ENCODE measurements at places on chromosomes 13 and 19.

GRCh38 chr13:74794582-74794981 is 660.4 kb upstream of the KLF12 start:
- no peak for DNase-seq
- no peaks in the 10 kb centered on the region for H3K4me1 ChIP-seq
- peaks cover 16% of the 10 kb centered on the region for H3K27me3 ChIP-seq
- H3K27ac ChIP-seq, result no peak overlapping the region

GRCh38 chr13:43360892-43361610 is 337.7 kb downstream of the DNAJC15 start:
- H3K36me3 ChIP-seq, result no peaks in the 10 kb centered on the region
- no peak for DNase-seq
- no peaks in the 10 kb centered on the region for H3K4me1 ChIP-seq
- H3K4me3 ChIP-seq, result no peak overlapping the region
- no peak overlapping the region for H3K27ac ChIP-seq

DNA sequence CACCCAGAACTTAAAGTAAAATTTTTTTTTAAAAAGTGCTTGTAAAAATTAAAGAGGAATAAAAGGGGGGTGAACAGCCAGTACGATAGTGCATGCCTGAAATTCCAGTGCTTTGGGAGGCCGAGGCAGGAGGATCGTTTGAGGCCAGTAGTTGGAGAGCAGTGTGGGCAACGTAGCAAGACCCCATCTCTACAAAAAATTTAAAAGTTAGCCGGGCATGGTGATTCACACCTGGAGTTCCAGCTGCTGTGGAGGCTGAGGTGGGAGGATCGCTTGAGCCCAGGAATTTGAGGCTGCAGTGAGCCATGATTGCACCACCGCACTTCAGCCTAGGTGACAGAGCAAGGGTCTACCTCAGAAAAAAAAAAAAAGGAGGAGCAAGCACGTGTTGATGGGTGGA is 7.8 kb downstream of the ADAMTSL5 start:
- no peak overlapping the region for H3K4me3 ChIP-seq
- peaks cover 10% of the 10 kb centered on the region for H3K4me1 ChIP-seq
- H3K27me3 ChIP-seq, result peaks cover 41% of the 10 kb centered on the region
- no peaks in the 10 kb centered on the region for H3K36me3 ChIP-seq

- H3K4me1 ChIP-seq, result peaks cover 17% of the 10 kb centered on the region
- no peak for DNase-seq
- peaks cover 14% of the 10 kb centered on the region for H3K36me3 ChIP-seq
- H3K27ac ChIP-seq, result peak overlapping the region; percentile 73
These were observed 1.2 kb downstream of the DAPK3 start for GRCh38 chr19:3969435-3970312.

GRCh38 chr19:441213-441836 is 19.5 kb downstream of the SHC2 start:
- DNase-seq, result no peak
- H3K4me3 ChIP-seq, result no peak overlapping the region
- no peaks in the 10 kb centered on the region for H3K4me1 ChIP-seq
- peaks cover 31% of the 10 kb centered on the region for H3K27me3 ChIP-seq

GRCh38 chr13:109156181-109156935 is 526.9 kb downstream of the MYO16 start:
- no peaks in the 10 kb centered on the region for H3K36me3 ChIP-seq
- no peak for DNase-seq
- H3K4me1 ChIP-seq, result no peaks in the 10 kb centered on the region
- H3K27ac ChIP-seq, result no peak overlapping the region
- peaks cover 44% of the 10 kb centered on the region for H3K27me3 ChIP-seq

- no peaks in the 10 kb centered on the region for H3K4me1 ChIP-seq
- no peak for DNase-seq
- no peak overlapping the region for H3K4me3 ChIP-seq
- no peaks in the 10 kb centered on the region for H3K36me3 ChIP-seq
These were observed 1331.7 kb upstream of the MIR17HG start for GRCh38 chr13:90015565-90016507.

DNA sequence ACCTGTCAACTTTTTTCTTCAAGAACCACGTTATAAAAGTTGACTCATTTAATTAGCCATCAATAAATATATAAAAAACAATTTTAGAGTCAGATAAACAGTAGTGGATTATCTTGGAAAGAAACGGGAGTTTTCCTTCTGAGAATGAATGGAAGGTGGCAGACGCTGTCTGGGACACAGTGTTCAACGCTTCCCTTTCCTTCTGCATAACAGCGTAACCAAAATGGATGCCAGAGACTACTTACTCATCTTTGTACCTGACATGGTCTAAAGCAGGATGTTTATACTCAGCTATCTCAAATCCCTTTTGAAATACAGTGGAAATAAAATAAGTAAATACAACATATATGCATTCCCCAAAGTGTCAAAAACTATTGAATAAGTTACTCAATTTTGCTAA is 195.2 kb downstream of the LHFPL6 start:
- DNase-seq, result no peak
- no peaks in the 10 kb centered on the region for H3K36me3 ChIP-seq
- peaks cover 3% of the 10 kb centered on the region for H3K4me1 ChIP-seq
- no peak overlapping the region for H3K27ac ChIP-seq
- peaks cover 34% of the 10 kb centered on the region for H3K27me3 ChIP-seq
- no peak overlapping the region for H3K4me3 ChIP-seq

DNA sequence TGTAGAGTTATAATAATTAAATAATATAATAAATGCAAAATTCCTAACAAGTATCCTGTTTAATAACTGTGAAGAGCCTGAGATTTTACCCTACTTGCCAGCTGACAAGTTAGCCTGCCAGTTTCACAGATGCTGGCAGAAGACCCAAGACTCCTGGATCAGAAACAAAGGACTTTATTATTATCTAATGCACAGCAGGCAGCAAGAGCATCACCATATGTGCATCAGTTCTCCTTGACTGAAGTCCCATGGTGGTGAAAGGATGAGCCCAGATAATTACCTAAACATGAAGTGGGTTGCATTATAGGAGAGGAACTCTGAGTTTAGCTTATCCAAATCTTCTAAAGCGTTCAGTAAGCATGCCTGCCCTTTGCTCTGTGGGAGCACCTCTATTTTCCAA is 39.1 kb upstream of the MTIF3 start:
- no peaks in the 10 kb centered on the region for H3K4me1 ChIP-seq
- DNase-seq, result no peak
- no peaks in the 10 kb centered on the region for H3K27me3 ChIP-seq
- no peak overlapping the region for H3K4me3 ChIP-seq
- no peaks in the 10 kb centered on the region for H3K36me3 ChIP-seq

DNA sequence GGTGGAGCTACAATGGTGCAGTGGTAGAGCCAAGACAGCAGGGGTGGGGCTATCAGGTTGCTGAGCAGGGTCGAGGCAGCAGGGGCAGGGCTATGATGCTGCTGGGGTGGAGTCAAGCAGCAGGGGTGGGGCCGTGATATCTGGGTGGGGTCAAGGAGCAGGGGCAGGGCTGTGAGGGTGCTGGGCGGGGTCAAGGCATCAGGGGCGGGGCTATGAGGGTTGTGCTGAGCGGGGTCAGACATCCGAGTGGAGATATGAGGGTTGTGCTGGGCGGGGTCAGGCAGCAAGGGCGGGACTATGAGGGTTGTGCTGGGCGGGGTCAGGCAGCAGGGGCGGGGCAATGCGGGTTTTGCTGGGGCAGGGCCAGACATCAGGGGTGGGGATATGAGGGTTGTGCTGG is 14.7 kb downstream of the HCN2 start:
- H3K27me3 ChIP-seq, result no peaks in the 10 kb centered on the region
- H3K4me1 ChIP-seq, result peaks cover 2% of the 10 kb centered on the region
- H3K36me3 ChIP-seq, result no peaks in the 10 kb centered on the region
- H3K4me3 ChIP-seq, result no peak overlapping the region
- peak; percentile 67 for DNase-seq

- peaks cover 31% of the 10 kb centered on the region for H3K4me1 ChIP-seq
- H3K36me3 ChIP-seq, result peaks cover 62% of the 10 kb centered on the region
- no peak for DNase-seq
- H3K4me3 ChIP-seq, result no peak overlapping the region
- peak overlapping the region; percentile 55 for H3K27ac ChIP-seq
These were observed 7.3 kb downstream of the SPATA13 start for GRCh38 chr13:24167666-24168391.

GRCh38 chr19:19256072-19256969 is 16.8 kb downstream of the TM6SF2 start:
- H3K4me3 ChIP-seq, result no peak overlapping the region
- H3K4me1 ChIP-seq, result peaks cover 2% of the 10 kb centered on the region
- DNase-seq, result no peak
- H3K36me3 ChIP-seq, result no peaks in the 10 kb centered on the region
- no peak overlapping the region for H3K27ac ChIP-seq
- peaks cover 74% of the 10 kb centered on the region for H3K27me3 ChIP-seq
